A673 (cell line): ENCODE measurements at places on chromosomes 16 and 17.
A peak's percentile ranks its signal among the peaks of the same experiment; 100 is the strongest.

DNA sequence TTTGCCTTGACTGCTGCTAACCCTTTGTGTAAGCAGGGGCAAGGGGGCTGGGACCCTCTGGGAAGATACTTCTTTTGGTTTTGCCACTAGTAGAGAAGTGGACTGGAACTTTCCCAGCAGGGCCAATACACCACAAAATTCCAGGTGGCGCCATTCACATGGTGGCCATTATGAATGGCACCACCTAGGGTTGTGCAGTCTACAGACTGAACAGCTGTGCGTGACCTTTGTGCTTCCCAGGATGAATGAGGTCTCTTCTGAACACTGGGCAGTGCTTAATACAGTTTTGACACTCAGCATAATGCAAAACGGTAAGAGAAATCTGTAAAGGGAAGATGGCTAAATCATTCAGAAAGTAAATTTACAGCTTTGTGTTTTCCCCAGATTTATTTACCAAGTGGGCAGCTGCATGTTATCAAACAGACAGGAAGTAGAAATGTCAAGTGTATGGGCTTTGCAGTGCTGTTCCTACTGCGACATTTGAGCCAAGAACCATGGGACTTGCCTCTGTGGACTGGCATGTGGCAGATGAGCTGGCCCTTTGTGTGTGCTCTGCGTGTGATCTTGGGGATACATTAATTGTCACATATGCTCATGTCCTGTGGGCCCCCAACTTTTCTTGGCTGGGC, 9.2 kb downstream of the SYT17 start:
- no peak overlapping the region for H3K4me3 ChIP-seq
- H3K36me3 ChIP-seq = no peaks in the 10 kb centered on the region
- DNase-seq = no peak
- H3K27ac ChIP-seq = no peak overlapping the region
- no peaks in the 10 kb centered on the region for H3K27me3 ChIP-seq

- H3K27ac ChIP-seq = no peak overlapping the region
- H3K4me3 ChIP-seq = no peak overlapping the region
- DNase-seq = no peak
- peaks cover 15% of the 10 kb centered on the region for H3K4me1 ChIP-seq
- no peaks in the 10 kb centered on the region for H3K27me3 ChIP-seq
These were observed 3.7 kb downstream of the PIGS start for GRCh38 chr17:28567604-28568003.

DNA sequence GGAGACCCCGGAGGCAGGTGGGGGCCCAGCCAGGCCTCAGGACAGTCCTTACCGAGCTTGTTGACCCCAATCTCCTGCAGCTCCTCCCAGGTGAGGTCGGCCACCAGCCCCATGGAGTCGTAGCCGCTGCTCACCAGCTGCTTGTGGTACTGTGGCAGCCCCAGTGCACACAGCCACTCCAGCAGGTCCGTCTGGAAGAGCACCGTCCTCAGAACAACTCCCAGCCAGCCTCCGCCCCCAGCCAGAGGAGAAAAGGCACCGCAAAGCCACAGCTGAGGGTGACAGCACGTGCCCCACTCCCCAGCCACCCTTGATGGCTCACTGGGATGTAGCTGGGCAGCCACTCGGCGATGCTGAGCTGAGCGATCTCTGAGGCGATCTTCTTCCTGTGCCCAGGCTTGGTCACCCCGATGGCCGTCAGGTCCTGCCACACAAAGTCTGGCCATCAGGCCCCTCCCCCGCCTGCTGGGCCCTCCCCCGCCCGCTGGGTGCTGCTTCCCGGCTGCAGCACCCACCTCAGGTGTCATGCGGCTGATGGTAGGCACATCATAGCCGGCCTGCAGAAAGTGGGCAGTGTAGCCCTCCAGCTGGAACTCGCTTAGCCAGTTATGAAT, 11.9 kb downstream of the CASKIN2 start:
- H3K4me3 ChIP-seq = no peak overlapping the region
- no peak for DNase-seq
- no peaks in the 10 kb centered on the region for H3K27me3 ChIP-seq
- no peaks in the 10 kb centered on the region for H3K4me1 ChIP-seq
- peaks cover 23% of the 10 kb centered on the region for H3K36me3 ChIP-seq

DNA sequence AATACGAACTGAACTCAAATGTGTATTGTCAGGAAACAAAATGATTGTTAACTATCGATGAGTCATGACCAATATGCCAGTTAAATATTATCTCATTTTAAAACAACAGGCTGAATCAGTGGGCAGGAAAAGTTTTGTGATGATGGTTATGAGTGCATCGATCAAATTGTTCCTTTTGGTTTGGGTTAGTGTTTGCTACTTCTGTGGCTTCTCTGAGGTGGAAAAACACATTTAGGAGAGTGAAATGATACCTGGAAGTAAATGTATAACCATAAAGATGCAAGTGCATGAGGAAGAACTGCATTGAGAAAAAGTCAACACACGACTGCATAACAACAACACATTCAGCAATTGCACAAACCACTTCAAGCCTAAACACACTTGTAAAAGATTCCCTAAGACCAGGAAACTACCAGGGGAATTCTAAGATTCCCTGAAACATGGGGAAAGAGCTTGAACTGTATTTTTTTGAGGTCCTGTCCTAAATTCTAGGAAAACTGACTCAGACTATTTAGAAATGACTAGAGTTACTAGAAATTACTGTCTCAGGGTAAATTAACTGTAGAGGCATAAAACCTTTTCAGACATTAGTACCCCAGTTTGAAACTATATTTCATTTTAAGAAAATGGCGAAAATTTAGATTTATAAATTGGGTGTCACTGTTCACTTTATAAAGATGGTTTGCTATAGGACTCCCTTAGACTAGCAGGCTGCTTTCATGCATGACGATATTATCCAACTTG, 44.8 kb downstream of the CDYL2 start:
- H3K27ac ChIP-seq = no peak overlapping the region
- no peak for DNase-seq
- no peaks in the 10 kb centered on the region for H3K4me1 ChIP-seq
- no peaks in the 10 kb centered on the region for H3K36me3 ChIP-seq
- H3K4me3 ChIP-seq = no peak overlapping the region

- no peak overlapping the region for H3K4me3 ChIP-seq
- no peaks in the 10 kb centered on the region for H3K36me3 ChIP-seq
- no peak overlapping the region for H3K27ac ChIP-seq
- no peaks in the 10 kb centered on the region for H3K4me1 ChIP-seq
These were observed 94.8 kb downstream of the TNFRSF13B start for GRCh38 chr17:16877099-16877498.

DNA sequence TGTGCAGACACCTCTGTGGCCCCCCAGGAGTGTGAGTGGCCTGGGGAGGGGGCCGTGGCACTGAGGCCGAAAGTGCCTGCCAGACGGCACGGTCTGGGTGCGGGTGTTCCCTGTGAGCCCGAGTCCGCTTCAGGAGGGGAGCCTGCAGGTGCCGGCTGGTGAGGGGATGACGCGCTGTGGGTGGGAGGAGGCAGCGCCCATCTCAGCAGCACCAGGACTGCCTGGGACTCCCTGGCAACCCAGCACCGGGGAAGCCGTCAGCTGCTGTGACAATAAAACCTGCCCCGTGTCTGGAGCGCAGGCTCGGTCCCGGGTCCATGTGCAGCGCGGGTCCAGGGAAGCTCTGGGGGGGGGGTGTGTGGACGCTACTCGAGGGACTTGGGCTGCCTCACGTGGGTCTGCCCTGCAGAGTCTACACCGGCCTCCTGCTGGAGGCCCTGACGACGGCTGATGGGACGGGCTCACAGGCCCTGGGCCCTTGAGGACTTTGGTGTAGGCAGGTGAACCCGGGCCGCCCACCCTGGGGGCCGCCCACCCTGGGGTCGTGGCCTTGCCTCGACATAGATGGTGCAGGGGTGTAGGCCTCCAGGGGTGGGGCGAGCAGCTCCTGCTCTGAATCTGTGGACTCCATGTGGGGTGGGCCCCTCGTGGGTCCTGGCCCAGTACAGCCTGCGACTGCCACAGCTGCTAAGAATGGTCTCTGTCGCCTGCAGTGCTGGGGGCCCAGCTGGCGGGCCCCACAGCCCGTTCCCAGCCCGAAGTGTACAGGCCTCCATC, 5.9 kb upstream of the RAB40C start:
- H3K36me3 ChIP-seq = no peaks in the 10 kb centered on the region
- H3K4me3 ChIP-seq = no peak overlapping the region
- H3K27me3 ChIP-seq = no peaks in the 10 kb centered on the region
- peaks cover 28% of the 10 kb centered on the region for H3K4me1 ChIP-seq
- H3K27ac ChIP-seq = no peak overlapping the region
- DNase-seq = peak; percentile 37

- no peak overlapping the region for H3K27ac ChIP-seq
- H3K36me3 ChIP-seq = no peaks in the 10 kb centered on the region
- peak; percentile 61 for DNase-seq
- peaks cover 6% of the 10 kb centered on the region for H3K4me1 ChIP-seq
- no peaks in the 10 kb centered on the region for H3K27me3 ChIP-seq
These were observed 15.6 kb upstream of the PDK2 start for GRCh38 chr17:50079334-50080095.
